Stimulated activated CD8-positive, alpha-beta memory T cell treated with anti-CD3 and anti-CD28 coated beads, Interleukin-15, amount 100 ng/mL, for 1 hour (primary cell): ENCODE measurements at places on chromosomes 1 and 21.

GRCh38 chr1:160070243-160071163 is 543 bp upstream of the KCNJ10 start:
- DNase-seq = peak; percentile 53

- no peak for DNase-seq
Observed at GRCh38 chr1:154352581-154353459, 27.5 kb downstream of the ATP8B2 start.

DNA sequence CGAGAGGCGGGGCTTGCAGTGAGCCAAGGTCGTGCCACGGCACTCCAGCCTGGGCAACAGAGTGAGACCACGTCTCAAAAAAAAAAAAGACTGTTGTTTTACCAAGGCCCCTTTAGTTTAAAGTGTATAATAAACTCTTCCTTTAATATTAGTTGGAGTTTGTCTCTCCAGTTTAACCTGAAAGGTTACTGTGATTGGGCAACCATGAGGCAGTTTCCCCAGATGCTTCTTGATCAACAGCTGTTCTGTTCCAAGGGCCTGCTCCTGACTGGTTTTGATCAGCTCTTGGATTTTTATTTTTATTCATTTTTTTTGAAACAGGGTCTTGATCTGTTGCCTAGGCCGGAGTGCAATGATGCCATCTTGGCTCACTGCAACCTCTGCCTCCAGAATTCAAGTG is 18.1 kb upstream of the C2CD2 start:
- no peak for DNase-seq

GRCh38 chr1:28087614-28088167 is 719 bp downstream of the EYA3 start:
- no peak for DNase-seq

DNA sequence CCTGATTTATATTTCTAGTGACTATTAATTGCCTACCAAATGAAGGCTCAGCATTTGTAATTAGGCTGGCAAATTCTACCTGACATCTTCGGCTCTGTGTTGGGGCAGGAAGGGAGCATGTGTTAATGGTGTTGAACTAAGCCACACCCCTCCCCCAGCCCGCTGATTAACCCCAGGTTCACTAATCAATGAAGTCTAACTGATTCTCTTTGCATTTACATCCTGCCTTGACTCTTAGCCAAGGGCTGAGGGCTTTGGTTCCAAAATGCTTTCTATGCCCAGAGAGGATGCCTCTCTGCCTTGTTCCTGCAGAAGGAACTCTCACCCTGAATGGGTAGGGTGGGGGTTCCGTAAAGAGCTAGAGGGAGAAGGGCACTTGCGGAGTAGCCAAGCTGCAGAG is 393.1 kb downstream of the CAMTA1 start:
- no peak for DNase-seq

- no peak for DNase-seq
Observed at GRCh38 chr21:45998871-45999580, 17.5 kb downstream of the COL6A1 start.

DNA sequence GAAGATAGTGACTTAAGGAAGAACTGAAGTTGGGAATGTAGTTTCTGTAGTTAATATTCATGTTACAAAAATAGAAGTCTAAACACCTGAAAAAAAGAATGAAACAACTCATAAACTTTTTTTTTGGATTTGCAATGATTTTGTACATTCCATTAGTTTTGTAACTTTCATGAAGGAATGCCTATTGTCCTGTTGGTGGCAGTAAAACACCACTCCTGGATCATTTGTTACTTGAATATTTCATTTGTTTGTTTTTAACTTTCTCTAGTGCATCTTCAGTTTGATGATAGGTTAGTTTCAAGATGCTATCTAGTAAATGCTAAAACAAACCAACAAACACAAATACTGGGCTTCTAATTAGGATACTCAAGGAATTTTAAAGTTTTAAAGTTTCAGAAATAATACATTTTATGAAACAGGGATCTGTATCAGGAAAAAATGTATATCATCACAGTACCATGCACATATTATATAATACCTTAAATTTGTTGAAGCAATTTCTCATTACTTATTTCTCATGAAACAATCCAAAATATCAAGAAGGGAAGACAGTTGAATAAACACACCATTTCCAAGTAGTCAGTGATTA is 229.7 kb upstream of the CACYBP start:
- no peak for DNase-seq

DNA sequence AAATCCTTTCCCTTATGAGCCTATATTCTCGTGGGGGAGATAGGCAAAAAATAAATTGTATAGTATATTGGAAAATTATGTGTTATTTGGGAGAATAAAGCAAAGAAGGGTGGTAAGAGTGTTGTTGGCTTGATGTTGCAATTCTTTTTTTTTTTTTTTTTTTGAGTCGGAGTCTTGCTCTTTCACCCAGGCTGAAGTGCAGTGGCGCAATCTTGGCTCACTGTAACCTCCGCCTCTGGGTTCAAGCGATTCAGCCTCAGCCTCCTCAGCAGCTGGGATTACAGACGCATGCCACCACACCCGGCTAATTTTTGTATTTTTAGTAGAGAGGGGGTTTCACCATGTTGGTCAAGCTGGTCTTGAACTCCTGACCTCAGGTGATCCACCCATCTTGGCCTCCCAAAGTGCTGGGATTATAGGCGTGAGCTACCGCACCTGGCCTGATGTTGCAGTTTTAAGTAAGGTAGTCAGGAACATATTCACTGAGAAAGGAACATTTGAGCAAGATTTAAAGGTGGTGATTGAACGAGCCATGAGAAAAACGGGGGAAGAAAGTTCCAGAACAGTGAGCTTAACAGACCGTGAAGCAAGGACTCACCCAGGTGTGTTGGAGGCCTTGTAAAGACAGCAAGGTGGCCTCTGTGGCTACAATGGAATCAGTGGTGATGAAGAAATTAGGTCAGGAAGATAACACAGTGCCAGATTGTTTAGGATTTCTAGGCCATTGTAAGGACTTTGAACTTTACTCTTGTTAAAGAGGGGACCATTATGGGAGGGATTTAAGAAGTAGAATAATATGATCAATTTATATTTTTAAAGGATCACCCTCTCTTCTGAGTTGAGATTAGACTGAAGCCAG is 45.8 kb downstream of the RPRD2 start:
- DNase-seq = no peak

- no peak for DNase-seq
Observed at GRCh38 chr1:173779936-173780335, 44.5 kb upstream of the DARS2 start.

DNA sequence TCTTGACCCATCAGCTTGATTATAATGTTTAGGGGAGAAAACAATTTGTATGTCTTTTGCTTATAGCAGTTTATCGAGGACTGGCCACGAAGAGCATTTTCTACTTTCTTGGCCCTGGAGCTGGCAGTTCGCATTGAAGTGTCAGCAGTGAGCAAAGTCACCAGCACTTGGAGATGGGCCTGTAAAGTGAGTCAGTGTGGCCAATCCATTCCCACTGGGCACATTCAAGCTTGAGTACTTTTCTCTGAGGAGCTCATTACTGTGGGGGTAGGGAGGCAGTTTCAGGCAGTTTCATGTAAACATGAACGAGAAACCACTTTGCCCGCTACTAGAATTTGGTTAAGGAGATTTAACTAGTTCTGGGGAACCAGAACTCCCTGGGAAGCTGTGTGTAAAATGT is 164.8 kb downstream of the PRDM2 start:
- DNase-seq = no peak

GRCh38 chr1:82562448-82562847 is 761.7 kb downstream of the ADGRL2 start:
- DNase-seq = no peak

DNA sequence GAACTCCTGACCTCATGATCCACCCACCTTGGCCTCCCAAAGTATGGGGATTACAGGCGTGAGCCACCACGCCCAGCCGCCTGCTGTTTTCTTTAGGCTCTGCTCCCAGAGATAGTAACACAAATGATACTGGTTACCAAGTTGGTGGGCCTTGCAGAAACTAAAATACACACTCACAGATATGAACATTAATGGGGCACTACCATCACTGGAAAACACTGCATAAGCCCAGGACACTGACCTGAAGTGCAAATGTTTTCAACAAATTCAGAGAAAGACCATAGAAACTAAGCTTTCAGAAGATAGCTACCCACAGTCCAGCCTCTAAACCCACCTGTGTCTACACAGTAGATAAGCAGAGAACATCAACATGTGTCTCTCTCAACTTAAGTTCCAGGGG is 180.5 kb downstream of the FCRL5 start:
- no peak for DNase-seq

DNA sequence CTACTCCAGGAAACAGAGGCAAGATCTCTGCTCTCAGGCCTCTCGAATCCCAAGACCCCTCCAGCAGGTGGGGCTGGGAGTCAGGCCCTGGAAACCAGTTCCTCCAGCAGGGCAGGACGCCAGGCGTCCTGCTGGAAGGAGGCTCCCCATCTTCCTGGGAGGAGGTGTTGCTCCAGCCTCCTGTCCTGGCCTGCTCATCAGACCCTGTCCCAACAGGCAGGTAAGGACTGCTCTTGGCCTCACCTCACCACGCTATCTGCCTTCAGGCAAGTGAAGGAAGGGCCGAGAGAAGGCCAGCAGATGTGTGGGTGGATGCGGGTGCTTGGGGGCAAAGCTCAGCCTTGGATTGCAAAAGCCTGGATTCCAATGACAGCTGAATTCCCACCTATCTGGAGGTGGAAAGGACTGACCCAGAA is 82.9 kb downstream of the SSBP3 start:
- no peak for DNase-seq

DNA sequence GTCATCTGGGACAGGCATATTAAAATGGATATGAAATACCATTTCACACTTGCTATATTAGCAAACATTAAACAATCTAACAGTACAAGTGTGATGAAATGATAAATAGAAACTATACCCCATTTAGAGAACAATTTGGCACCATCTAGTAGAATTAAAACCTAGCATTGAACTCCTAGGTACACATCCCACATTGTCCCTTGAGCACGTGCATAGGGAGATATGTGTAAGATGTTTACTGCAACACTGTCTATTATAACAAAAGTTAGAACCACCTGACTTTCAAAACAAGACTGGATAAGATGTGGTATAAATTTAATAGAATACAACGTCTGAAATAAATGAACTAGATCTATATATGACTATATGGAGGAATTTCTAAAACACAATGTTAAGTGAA is 3.8 kb downstream of the SLC22A15 start:
- DNase-seq = no peak

- DNase-seq = peak; percentile 55
Observed at GRCh38 chr1:6423321-6423999, 1.1 kb upstream of the ESPN start.

DNA sequence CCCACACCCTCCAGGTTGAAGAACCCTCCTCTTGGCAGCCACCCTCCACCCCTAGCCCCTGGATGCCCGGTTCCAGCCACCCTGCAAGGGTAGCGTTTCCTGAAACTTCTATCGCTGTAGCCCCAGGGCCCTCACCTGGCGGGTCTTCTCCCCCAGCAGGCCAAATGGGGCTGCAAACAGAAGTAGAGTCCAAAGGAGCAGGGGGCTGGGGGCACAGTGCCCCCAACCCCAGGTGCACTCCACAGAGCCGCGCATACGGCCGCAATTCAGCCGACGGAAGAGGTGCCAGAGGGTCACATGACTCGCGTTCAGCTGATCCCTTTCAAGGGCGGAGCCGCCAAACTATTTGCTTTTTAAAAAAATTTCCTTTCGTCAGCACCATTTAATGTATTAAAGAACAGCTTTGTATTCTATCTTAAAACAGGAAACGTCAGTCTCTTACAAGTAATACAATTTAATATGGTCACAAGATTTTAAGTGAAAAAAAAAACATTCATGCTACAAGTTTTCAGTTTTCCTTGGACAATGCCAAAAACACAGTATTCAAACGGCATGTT is at the start of gene GLMP:
Gene GLMP (minus strand): TSS at position 289 of the 557 bp plus-strand sequence. CDS start 34 bp downstream, at position 255.
- peak; percentile 36 for DNase-seq

DNA sequence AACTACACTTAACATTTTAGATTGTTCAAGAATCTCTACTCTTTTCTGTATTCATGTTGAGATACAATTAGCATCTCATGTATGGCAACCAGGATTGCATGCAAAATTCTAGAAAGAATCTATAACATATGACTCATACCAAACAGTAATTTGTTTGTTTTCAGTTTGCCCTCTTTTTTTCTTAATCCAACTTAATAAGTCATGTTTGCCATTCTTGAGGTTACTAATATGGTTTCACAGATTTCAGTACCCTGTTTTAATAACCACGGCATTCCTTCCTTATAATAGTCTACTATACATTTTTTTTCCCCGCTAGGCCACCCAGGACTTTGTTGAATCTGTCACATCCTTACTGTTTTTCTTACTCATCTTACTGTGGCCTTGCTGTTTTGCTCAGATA is 140.8 kb downstream of the FMN2 start:
- DNase-seq = no peak

- DNase-seq = no peak
Observed at GRCh38 chr1:28163496-28164161, 12.9 kb downstream of the PTAFR start.

GRCh38 chr1:25053576-25054250 is 123.6 kb upstream of the RUNX3 start:
- DNase-seq = no peak

DNA sequence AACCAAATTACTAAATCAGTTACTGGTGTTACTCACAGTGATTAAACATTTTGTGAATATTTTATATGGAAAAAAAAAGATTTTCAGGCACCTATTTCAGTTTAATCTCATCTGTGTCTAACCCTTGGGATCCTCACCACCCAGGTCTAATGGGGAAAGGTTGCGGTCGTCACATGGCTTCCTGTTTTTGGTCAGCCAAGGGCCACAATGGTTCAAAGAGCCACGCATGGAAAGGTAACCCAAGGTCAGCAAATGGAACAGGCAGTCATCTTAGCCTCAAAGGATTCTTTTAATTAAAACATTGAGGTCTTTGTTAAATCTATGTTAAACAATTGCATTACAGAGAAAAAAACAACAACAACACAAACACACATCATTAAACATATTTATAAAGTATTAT is 21.9 kb downstream of the SRSF4 start:
- no peak for DNase-seq

DNA sequence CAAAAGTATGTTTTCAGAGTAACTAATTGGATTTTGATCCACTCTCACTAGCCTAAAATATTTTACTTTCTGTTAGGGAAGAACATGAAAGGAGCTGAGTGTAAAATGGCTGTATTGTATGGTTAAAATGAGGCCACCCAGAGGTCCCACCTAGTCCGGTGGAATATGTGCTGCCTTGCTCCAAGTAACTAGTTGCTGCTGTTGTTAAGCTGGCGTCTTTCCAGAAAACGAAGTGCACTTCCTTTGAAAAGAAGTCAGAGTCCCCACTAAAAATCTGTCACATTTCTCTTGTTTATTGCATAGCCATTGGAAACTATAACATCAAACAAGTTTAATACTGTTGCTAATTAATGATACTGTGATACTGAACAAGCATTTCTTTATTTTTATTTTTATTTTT is 3.2 kb downstream of the SLC25A33 start:
- no peak for DNase-seq
